ENCODE measurements at places on chromosomes 12 and 14. TPM values are rescaled to one million over a fixed set of nuclear protein-coding genes. Genes with fewer than 3 reads are reported as not detected.

The C12orf60 gene
- total RNA-seq: 0.40 TPM

The TSHR gene
- not detected for total RNA-seq

The FLVCR2 gene
- 1.9 TPM for total RNA-seq

The TSPAN8 gene
- total RNA-seq: 0.81 TPM

GRCh38 chr12:71476513-71476912, 36.9 kb downstream of the LGR5 start:
- H3K4me1 ChIP-seq: no peaks in the 10 kb centered on the region
- ATAC-seq: peak; percentile 24

- no peaks in the 10 kb centered on the region for H3K4me1 ChIP-seq
- no peaks in the 10 kb centered on the region for H3K27me3 ChIP-seq
- H3K27ac ChIP-seq: no peak overlapping the region
- H3K36me3 ChIP-seq: no peaks in the 10 kb centered on the region
- H3K4me3 ChIP-seq: no peak overlapping the region
- no peak for ATAC-seq
These were observed 23.7 kb downstream of the VDR start for GRCh38 chr12:47881051-47881450.

DNA sequence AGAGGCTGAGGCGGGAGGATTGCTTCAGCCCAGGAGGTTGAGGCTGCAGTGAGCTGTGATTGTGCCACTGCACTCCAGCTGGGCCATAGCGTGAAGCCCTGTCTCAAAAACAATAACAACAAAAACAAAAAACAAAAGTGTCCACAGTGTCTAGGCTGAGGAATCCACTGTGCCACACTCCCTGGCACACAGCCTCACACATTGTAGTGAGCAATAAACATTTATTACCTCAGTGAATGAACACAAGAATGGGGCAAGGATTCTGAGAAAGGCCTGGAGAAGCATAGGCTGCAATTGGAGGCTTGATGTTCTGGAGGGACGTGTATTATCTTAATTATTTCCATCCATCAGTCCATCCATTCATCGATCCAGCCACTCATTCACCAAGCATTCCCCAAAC, 17.1 kb upstream of the P2RX7 start:
- no peaks in the 10 kb centered on the region for H3K4me1 ChIP-seq
- no peaks in the 10 kb centered on the region for H3K36me3 ChIP-seq
- H3K27me3 ChIP-seq: peaks cover 12% of the 10 kb centered on the region
- H3K27ac ChIP-seq: no peak overlapping the region

GRCh38 chr14:22653012-22653621, 9.0 kb upstream of the OR6J1 start:
- no peaks in the 10 kb centered on the region for H3K36me3 ChIP-seq
- H3K27ac ChIP-seq: no peak overlapping the region
- H3K4me3 ChIP-seq: no peak overlapping the region
- H3K27me3 ChIP-seq: no peaks in the 10 kb centered on the region

DNA sequence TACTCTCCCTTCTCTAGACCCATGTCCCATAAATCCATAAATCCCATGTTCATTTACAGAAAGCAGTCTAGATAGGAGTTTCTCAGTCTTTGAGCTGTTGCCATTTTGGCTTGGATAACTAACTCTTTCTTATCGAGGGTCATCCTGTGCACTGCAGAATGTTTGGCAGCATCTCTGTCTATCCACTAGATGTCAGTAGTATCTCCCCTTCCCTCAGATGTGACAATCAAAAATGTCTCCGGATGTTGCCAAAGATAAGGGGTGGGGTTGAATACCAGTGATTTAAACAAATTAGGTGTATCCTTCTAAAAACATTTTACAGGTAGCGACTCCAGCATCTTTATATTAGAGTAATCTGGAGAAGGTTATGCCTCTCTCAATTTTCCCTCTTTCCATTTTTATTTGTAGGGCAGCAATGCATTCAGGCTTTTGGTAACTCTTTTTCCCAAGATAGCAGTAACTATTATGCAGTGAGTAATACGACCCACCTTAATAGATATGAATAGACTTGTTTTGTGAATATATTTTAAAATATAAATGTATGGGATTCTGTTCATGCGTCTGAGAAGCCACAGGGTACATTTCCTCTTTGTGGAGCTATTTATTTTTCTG, 100.7 kb downstream of the LRRK2 start:
- no peaks in the 10 kb centered on the region for H3K4me1 ChIP-seq
- H3K27ac ChIP-seq: no peak overlapping the region
- no peaks in the 10 kb centered on the region for H3K27me3 ChIP-seq
- no peak overlapping the region for H3K4me3 ChIP-seq

GRCh38 chr12:80064269-80064668, 35.1 kb upstream of the OTOGL start:
- H3K36me3 ChIP-seq: no peaks in the 10 kb centered on the region
- ATAC-seq: no peak
- no peaks in the 10 kb centered on the region for H3K27me3 ChIP-seq
- H3K4me1 ChIP-seq: no peaks in the 10 kb centered on the region

GRCh38 chr14:98952593-98953350, 319.2 kb downstream of the BCL11B start:
- no peaks in the 10 kb centered on the region for H3K4me1 ChIP-seq
- ATAC-seq: no peak
- H3K4me3 ChIP-seq: no peak overlapping the region
- H3K27ac ChIP-seq: no peak overlapping the region
